ENCODE measurements at places on chromosomes 1 and 21. TPM values are rescaled to one million over a fixed set of nuclear protein-coding genes. Genes with fewer than 3 reads are reported as not detected.

DNA sequence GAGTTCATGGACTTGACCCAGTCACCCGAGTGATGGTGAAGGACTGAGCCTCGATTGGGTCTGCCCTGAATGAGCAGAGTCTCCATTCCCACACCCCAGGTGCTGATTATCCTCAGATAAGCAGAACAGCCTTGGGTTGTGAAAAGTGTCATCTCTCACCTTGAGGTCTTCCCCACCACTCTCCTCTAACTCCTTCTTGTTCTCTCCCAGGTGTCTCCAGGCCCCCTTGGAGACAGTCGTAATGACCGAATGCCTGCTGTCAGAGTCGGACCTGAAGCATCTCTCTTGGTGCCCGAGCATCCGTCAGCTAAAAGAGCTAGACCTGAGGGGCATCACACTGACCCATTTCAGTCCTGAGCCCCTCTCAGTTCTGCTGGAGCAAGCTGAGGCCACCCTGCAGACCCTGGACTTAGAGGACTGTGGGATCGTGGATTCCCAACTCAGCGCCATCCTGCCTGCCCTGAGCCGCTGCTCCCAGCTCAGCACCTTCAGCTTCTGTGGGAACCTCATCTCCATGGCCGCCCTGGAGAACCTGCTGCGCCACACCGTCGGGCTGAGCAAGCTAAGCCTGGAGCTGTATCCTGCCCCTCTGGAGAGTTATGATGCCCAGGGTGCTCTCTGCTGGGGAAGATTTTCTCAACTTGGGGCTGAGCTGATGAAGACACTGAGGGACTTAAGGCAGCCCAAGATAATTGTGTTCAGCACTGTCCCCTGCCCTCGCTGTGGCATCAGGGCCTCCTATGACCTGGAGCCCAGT is 3.4 kb downstream of the PRAMEF12 start:
- H3K36me3 ChIP-seq = no peaks in the 10 kb centered on the region
- no peaks in the 10 kb centered on the region for H3K27me3 ChIP-seq
- no peak for DNase-seq
- no peak overlapping the region for H3K4me3 ChIP-seq
- no peaks in the 10 kb centered on the region for H3K4me1 ChIP-seq
- H3K27ac ChIP-seq = no peak overlapping the region

GRCh38 chr1:8660411-8660828 is 157.0 kb downstream of the RERE start:
- no peaks in the 10 kb centered on the region for H3K27me3 ChIP-seq
- peaks cover 34% of the 10 kb centered on the region for H3K4me1 ChIP-seq
- peak overlapping the region; percentile 81 for H3K27ac ChIP-seq
- H3K36me3 ChIP-seq = peaks cover 6% of the 10 kb centered on the region
- no peak overlapping the region for H3K4me3 ChIP-seq
- DNase-seq = peak; percentile 91

GRCh38 chr1:81827942-81828341 is 27.2 kb downstream of the ADGRL2 start:
- no peaks in the 10 kb centered on the region for H3K4me1 ChIP-seq
- no peaks in the 10 kb centered on the region for H3K36me3 ChIP-seq
- no peak for DNase-seq
- no peak overlapping the region for H3K4me3 ChIP-seq
- no peaks in the 10 kb centered on the region for H3K27me3 ChIP-seq

DNA sequence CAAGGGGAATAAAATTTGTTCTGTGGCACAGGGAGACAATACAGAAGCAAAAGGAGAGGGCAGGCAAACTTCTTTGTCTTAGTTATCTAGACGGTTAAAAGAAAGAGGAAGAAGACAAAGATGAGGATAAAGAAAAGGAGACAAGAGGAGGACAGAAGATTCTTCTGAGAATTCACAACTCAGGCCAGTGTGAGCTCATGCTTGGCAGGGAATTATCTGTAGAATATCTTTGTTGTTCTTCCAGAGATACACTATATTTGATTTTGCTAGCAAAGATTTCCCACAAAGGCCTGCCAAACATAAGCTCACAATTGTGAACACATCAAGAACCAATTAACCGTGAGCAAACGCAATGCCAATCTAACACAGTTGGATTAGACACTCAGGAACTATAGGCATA is 21.4 kb downstream of the SLC16A1 start:
- DNase-seq = peak; percentile 60
- no peak overlapping the region for H3K4me3 ChIP-seq
- no peak overlapping the region for H3K27ac ChIP-seq
- H3K36me3 ChIP-seq = no peaks in the 10 kb centered on the region
- no peaks in the 10 kb centered on the region for H3K4me1 ChIP-seq
- no peaks in the 10 kb centered on the region for H3K27me3 ChIP-seq

GRCh38 chr1:62144238-62144831 is 50.3 kb upstream of the L1TD1 start:
- DNase-seq = peak; percentile 74
- H3K36me3 ChIP-seq = no peaks in the 10 kb centered on the region
- no peaks in the 10 kb centered on the region for H3K4me1 ChIP-seq
- H3K27ac ChIP-seq = no peak overlapping the region
- H3K4me3 ChIP-seq = no peak overlapping the region

The STIL gene
- 5.1 TPM for total RNA-seq

GRCh38 chr1:220283625-220284024 is 11.4 kb upstream of the RAB3GAP2 start:
- no peak overlapping the region for H3K4me3 ChIP-seq
- no peaks in the 10 kb centered on the region for H3K36me3 ChIP-seq
- peaks cover 3% of the 10 kb centered on the region for H3K27me3 ChIP-seq
- no peak for DNase-seq
- H3K4me1 ChIP-seq = no peaks in the 10 kb centered on the region

DNA sequence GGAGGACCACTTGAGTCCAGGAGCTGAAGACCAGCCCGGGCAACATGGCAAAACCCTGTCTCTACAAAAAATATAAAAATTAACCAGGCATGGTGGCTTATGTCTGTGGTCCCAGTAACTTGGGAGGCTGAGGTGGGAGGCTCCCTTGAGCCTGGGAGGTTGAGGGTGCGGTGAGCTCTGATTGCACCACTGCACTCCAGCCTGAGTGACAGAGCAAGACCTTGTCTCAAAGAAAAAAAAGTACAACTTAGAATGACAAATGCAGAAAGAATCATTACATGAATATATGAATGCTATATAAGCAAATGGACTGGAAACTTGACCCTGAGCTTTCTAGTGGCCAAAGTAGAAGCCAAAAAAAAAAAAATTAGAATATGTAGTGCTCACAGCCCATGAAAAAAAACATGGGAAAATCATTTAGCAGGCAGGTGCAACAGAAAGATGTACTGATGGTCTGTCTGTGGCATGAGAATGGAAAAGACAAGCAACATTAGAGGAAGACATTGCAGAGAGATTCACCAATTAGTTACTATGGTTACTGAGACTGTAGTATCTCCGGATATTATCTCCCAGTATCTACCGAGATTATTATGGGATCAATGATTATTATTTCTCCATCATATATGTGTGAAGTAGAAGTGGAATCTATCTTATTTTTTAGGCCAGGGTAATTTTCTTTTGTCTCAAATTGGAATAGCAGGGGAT is 19.2 kb downstream of the ELAPOR1 start:
- no peaks in the 10 kb centered on the region for H3K27me3 ChIP-seq
- H3K4me1 ChIP-seq = no peaks in the 10 kb centered on the region
- H3K4me3 ChIP-seq = no peak overlapping the region

The OLIG2 gene
- total RNA-seq = 0.04 TPM

The SYTL1 gene
- total RNA-seq = 0.62 TPM

DNA sequence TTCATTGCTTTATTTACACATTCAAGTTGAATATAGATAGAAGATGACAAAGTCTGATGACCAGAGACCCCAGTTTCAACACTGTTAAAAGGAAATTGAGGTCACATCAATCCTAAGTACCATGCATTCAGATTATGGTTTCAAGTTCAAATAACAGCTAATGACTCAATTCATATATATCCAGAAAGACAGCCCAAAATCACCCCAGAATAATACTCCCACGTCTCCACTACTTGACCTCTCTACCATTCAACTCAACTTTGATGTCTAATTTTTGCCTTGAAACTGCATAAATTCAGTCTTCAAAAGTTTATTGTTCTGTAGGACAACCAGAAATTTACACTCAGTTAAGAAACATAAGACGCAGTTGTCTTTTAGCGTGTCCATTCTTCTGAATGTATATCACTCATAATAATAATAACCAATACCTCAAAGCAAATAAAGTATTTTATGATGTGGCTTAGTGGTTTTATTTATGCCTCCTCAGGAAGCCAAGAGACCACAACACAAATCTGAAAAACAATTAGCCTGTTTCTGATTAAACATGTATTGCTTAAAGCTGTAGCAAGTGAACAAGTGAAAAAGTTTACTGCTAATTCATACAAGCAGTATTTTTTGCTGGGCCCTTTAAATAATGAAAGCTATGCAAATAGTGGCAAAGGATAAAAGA is 569.0 kb downstream of the LTN1 start:
- H3K36me3 ChIP-seq = no peaks in the 10 kb centered on the region
- DNase-seq = no peak
- H3K27ac ChIP-seq = no peak overlapping the region
- no peaks in the 10 kb centered on the region for H3K27me3 ChIP-seq
- peaks cover 2% of the 10 kb centered on the region for H3K4me1 ChIP-seq

The SMCP gene
- total RNA-seq = not detected

The CCDC17 gene
- 1.2 TPM for total RNA-seq

DNA sequence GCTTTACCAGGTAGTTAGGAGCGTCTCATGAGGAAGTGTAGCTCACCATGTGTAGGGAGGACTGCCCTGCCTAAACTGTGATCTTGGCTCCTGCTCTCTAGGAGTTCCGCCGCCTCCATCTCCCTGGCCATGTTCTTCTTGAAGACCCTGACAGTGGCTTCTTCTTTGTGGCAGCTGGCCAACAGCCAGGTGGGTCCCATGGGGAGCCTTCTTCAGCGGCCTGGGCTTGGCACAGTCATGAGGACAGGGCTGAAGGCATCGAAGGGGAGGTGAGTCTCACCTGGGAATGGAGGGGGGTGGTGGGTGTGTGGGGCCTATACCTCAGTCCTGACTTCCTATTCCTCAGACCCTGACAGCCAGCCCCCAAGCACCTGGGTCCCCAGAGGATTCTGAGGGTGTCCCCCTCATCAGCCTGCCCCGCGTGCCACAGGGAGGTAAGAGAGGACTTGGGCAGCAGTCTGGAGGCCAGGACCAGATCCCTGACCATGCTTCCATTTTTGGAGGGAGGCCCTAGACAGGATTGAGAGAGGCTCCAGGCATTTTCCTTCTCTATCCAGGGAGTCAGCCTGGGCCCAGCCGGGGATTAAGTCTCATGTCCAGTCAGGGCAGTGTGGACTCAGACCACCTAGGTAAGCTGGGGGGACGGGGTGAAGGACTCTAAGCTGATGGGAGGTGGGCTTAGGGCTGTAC is 21.4 kb downstream of the HYI start:
- no peaks in the 10 kb centered on the region for H3K27me3 ChIP-seq
- H3K27ac ChIP-seq = no peak overlapping the region
- peaks cover 92% of the 10 kb centered on the region for H3K36me3 ChIP-seq
- DNase-seq = no peak
- H3K4me3 ChIP-seq = no peak overlapping the region

GRCh38 chr1:147272042-147272441 is 29.6 kb downstream of the CHD1L start:
- H3K36me3 ChIP-seq = peaks cover 38% of the 10 kb centered on the region
- H3K27me3 ChIP-seq = no peaks in the 10 kb centered on the region

- DNase-seq = no peak
- peak overlapping the region; percentile 39 for H3K4me3 ChIP-seq
- H3K27ac ChIP-seq = peak overlapping the region; percentile 69
- H3K36me3 ChIP-seq = peaks cover 28% of the 10 kb centered on the region
These were observed 40.8 kb downstream of the KIAA1614 start for GRCh38 chr1:180953291-180954004.

DNA sequence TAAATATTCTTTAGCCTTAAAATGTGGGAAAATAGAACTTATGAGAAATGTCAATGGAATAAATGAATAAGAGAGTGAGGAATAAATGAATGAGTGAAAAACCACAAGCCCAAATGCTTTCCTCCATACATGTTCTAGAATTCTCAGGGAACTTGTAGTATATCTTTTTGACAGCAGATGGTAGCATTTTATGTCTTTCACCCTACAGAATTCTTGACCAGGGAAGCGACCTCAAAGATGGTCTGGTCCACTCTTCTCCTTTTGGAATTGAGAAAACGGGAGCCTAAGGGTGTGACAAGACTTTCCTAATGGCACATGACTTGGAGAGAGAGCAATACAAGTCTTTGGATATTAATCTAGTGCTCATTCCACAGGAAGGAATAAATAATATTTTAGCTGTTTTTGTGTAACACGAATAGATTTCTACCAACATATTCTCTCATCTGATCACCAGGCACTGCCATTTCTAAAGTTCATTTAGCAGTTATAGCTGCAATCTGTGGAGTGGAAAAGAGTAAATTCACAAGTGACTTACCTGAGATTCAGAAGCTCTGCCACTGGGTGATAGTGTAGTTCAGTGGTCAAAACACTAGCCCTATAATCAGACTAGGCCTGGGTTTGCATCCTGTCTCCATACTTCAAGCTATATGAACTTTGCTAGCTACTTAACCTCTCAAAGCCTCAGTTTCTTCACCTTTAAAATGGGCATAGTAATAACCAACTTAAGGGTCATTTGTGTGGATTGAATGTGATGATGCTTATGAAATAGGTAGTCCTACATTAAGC is 15.0 kb upstream of the F5 start:
- no peaks in the 10 kb centered on the region for H3K27me3 ChIP-seq
- DNase-seq = peak; percentile 24
- H3K27ac ChIP-seq = no peak overlapping the region
- no peak overlapping the region for H3K4me3 ChIP-seq
- H3K36me3 ChIP-seq = no peaks in the 10 kb centered on the region

GRCh38 chr21:22791986-22792560 is 1793.9 kb downstream of the NCAM2 start:
- H3K27ac ChIP-seq = no peak overlapping the region
- H3K36me3 ChIP-seq = no peaks in the 10 kb centered on the region
- DNase-seq = peak; percentile 77
- no peaks in the 10 kb centered on the region for H3K4me1 ChIP-seq
- H3K4me3 ChIP-seq = no peak overlapping the region

The DIRAS3 gene
- total RNA-seq = 3.5 TPM

DNA sequence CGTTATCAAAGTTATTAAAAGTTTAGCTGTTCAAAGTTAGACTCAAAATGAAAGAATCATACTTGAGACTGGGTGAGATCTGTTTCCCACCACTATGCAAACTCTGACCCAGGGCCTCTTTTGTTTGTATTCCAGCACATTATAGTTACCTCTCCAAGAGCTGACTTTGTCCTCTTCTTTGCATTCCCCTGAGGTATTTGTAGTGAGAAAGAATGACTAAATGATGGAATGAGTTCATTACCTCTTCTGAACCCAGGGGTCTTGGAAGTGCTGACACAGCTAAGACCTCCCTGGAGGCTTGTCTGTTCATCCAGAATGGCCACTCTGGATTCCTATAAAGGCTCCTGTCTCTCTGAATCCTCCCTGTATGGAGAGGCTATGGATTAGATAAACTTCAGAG is 62.4 kb downstream of the FGGY start:
- H3K4me1 ChIP-seq = peaks cover 7% of the 10 kb centered on the region
- H3K27ac ChIP-seq = no peak overlapping the region
- H3K4me3 ChIP-seq = no peak overlapping the region
- no peaks in the 10 kb centered on the region for H3K36me3 ChIP-seq

The RAD54L gene
- 2.8 TPM for total RNA-seq

GRCh38 chr1:27662261-27662660 is 9.7 kb downstream of the IFI6 start:
- no peak overlapping the region for H3K27ac ChIP-seq
- peaks cover 37% of the 10 kb centered on the region for H3K4me1 ChIP-seq
- no peaks in the 10 kb centered on the region for H3K27me3 ChIP-seq
- peaks cover 24% of the 10 kb centered on the region for H3K36me3 ChIP-seq
- DNase-seq = no peak
- no peak overlapping the region for H3K4me3 ChIP-seq

GRCh38 chr1:36906555-36906954 is 127.8 kb downstream of the GRIK3 start:
- H3K36me3 ChIP-seq = no peaks in the 10 kb centered on the region
- H3K27ac ChIP-seq = no peak overlapping the region

Data from muscle of leg (tissue), 16 donors.